ENCODE measurements at places on chromosomes 1 and 21. TPM values are rescaled to one million over a fixed set of nuclear protein-coding genes. Genes with fewer than 3 reads are reported as not detected.

The KCNQ4 gene
- 1.5 TPM for total RNA-seq

DNA sequence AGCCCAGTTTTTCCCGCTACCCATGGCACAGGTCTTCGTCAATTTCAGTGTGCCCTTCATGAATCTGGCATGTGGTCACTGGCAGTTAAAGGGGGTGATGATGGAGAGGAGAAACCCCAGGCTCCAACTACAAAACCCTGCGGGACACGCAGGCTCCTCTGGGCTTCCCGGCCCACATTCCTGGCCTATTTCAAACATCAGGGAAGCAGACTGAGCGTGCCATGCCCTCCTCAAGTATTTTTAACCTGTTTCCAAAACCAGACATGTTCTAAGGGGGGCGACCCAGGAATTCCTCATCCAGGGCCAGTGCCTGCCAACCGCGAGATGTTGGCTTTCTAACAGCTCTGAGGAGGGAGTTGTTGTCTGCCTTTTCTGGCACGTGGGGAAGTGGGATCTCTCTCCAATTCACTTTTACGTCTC, 85.1 kb downstream of the CAPZB start:
- H3K27ac ChIP-seq: no peak overlapping the region
- DNase-seq: no peak
- peaks cover 7% of the 10 kb centered on the region for H3K27me3 ChIP-seq
- peaks cover 6% of the 10 kb centered on the region for H3K4me1 ChIP-seq
- no peak overlapping the region for H3K4me3 ChIP-seq

The FLG gene
- total RNA-seq: not detected

The VASH2 gene
- 8.3 TPM for total RNA-seq

DNA sequence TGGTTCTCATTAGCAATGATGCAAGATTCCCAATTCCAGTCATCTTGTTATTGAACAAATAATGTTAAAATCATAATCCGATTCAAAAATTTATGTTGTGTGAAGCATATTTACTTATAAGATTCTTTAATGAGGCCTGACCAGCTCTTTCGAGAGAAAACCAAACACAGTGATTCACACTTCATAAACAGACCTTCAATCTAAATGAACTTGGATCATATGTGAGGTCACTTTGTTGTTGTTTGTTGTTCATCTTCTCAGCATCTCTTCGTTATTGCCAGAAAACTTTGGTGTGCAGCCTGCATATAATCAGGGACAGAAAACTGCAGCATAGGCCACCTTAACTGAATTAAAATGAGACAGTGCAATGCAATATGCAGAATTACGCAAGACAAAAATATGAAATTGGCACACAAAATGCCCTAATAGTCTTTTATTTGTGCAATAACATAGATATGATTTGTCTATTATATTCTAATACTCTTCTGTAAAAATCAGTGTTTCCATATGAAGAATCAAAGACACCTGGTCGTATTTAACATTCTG, 30.1 kb downstream of the NCAM2 start:
- no peaks in the 10 kb centered on the region for H3K4me1 ChIP-seq
- no peaks in the 10 kb centered on the region for H3K36me3 ChIP-seq
- H3K27me3 ChIP-seq: no peaks in the 10 kb centered on the region
- no peak overlapping the region for H3K4me3 ChIP-seq
- DNase-seq: no peak

DNA sequence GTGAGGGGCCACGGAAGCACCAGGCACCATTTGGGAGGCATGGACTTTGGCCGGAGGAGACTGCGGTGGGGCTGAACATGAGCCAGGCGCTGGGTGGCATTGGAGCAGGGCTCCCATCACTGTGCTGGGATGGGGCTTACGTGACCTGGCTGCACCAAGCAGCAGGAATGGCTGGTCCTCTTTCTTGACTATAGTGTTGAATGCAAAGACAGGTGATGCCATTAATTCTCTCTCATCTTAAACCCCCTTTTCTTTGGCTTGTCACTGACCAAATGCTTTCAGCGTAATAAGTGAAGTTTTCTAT, 447.9 kb downstream of the CAMTA1 start:
- H3K36me3 ChIP-seq: no peaks in the 10 kb centered on the region
- DNase-seq: no peak
- H3K4me1 ChIP-seq: peaks cover 5% of the 10 kb centered on the region
- H3K4me3 ChIP-seq: no peak overlapping the region
- no peaks in the 10 kb centered on the region for H3K27me3 ChIP-seq
- no peak overlapping the region for H3K27ac ChIP-seq

DNA sequence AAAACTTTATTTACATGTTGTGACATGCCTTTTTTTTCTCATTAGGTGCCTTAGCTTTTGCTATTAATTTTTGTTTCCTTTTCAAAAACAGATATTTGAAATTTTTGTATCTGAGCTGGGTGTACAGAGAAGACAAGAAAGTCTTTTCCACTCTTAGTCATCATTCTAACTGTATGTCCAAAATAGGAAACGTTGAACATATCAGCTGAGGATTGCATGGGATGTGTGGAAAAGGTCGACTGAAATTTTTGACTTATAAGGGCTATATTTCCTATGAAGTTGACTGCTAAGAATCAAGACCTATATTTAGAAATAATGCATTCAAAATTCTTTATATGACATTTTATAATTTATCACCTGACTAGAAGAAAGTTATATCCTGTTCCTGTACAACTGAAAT, 270.0 kb upstream of the ZRANB2 start:
- no peak for DNase-seq
- no peak overlapping the region for H3K4me3 ChIP-seq
- H3K36me3 ChIP-seq: no peaks in the 10 kb centered on the region

DNA sequence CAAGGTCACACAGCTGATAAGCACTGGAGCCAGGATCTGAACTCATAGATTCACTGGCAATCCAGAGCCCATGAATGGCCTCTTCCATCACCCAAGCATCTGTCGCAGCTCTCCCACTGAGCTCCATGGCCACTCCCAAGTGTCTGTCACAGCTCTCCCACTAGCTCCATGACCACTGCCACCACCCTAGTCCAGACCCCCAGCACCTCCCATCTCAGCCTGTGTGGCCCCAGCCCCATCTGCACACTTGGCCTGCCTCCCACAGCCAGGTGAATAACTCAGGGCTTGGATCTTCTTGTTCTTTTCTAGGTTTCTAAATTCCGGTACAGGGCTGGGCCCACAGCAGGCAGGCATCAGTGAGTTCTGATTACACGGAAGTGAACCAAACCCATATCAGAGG, 76.0 kb downstream of the GLIS1 start:
- H3K27me3 ChIP-seq: peaks cover 5% of the 10 kb centered on the region
- H3K4me1 ChIP-seq: peaks cover 2% of the 10 kb centered on the region
- H3K4me3 ChIP-seq: no peak overlapping the region
- H3K36me3 ChIP-seq: no peaks in the 10 kb centered on the region

DNA sequence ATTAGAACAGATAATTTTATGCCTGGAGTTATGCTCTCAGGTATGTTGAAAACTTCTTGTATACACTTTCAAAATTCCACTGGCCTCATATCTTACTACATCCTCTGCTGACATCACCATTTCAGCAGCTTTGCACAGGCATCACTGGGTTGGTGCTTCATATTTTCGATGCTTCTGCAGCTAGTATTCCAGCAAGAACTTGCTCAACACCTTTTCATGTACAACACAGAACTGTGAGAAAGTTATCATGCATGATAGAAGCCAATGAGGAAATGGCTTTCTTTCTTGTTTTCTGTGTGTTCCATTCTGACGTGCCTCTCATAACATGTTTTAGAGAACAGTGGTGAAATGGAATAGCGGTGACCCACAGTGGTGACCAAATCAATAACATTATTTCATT, 5.1 kb upstream of the GBP5 start:
- H3K27ac ChIP-seq: no peak overlapping the region
- H3K36me3 ChIP-seq: no peaks in the 10 kb centered on the region
- H3K4me3 ChIP-seq: no peak overlapping the region
- peaks cover 1% of the 10 kb centered on the region for H3K27me3 ChIP-seq
- DNase-seq: no peak
